ENCODE measurements at places on chromosomes 16 and 17.

GRCh38 chr16:67028696-67029253, at the start of gene CBFB:
Gene CBFB (plus strand): TSS chr16:67029149. CDS start chr16:67029408, 259 bp downstream.
- peak; percentile 96 for DNase-seq

DNA sequence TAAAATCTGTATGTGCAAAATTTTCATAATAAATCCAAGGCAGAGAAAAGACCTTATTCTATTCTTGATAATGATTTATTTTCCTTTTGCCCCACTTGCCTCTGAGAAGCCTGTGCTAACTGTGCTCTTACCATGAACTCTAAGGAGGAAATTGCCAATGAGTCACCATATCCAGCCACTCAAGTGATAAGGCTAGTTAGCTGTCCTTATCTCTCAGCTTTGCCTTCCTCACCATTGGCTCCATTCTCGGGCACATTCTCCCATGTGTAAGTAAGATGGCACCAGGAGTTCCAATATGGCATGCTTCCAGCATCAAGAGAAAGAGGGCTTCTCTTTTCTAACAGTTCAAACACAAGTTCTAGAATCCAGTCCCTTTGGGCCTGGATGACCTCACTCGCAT, 142.4 kb downstream of the TOX3 start:
- peak; percentile 41 for DNase-seq

DNA sequence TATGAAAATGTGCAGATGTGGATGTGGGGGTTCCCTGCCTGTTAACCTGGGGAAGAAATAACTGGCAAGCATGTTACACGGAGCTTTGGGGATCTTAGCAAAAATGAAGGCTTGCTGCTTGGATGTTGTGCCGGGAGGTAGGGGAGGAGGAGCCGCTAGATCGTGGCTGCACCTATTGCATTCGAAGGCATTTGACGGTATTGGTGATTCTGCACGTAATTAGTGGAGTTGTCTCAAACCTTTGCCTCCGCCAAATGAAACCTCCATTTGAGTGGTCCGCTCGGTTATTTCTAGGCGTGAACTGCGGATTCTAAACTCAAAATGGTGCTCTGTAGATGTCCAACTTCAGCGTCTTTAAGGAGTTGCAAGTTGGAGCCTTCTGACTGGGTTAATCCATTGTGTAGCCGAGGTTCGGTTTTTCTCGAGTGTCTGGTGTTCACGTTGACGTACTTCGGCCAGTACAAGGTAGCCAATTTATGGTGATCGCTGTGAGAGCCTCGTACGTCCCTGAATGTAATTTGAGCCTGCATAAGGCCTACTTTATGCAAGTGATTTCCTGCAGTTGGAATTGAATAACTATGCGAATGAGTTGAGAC, 1.5 kb downstream of the TNRC6C start:
- no peak for DNase-seq

GRCh38 chr17:290121-290521, 62.5 kb downstream of the RPH3AL start:
- DNase-seq: no peak

DNA sequence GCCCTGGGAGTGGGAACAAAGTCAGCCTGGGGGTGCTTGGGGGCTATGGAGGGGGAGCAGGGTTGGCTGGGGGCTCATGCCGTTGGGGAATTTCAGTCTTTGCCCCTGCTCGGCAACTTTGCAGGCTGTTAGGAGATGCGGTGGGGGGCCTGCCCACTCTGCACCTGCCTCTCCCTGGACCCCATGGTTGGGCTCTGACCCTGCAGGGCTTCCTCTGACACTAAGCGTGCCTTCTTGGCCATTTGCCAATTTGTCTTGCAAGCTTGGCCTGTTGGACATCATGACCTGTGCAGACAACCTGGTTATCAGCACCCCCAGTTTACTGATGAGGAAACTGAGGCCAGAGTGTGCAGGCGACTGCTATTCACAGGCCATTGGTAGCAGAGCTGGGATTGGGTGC, 14.6 kb downstream of the ADCY7 start:
- DNase-seq: no peak

- DNase-seq: no peak
Measured at GRCh38 chr17:80223142-80223815, 3.1 kb downstream of the SLC26A11 start.

GRCh38 chr16:87576171-87576570, 26.1 kb upstream of the JPH3 start:
- no peak for DNase-seq

DNA sequence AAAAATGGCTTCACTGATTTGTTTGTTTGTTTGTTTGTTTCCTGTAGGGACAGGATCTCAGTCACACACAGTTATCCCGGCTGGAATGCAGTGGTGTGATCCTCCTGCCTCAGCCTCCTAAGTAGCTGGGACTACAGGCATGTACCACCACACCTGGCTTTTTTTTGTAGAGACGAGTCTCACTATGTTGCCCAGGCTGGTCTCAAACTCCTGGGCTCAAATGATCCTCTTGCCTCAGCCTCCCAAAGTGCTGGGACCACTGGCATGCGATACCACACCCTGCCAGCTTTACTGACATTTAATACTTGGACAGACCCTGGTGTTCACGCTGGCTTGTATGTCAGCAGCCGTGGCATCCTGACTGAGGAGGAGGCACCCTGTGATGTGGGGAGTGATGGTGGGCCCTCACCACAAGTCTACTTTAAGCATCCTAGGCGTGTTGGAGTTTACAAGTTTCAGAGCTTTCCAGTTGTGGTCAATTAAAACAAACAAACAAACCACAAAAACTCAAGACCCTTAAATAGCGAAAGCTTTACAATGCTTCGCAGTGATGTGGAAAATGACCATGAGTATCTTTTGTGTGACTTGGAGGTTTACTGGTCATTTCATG, 5.1 kb downstream of the ABCA3 start:
- DNase-seq: no peak

GRCh38 chr17:79535728-79536025, 75.2 kb downstream of the RBFOX3 start:
- no peak for DNase-seq

- DNase-seq: no peak
Measured at GRCh38 chr16:69003500-69003899, 102.0 kb upstream of the HAS3 start.

DNA sequence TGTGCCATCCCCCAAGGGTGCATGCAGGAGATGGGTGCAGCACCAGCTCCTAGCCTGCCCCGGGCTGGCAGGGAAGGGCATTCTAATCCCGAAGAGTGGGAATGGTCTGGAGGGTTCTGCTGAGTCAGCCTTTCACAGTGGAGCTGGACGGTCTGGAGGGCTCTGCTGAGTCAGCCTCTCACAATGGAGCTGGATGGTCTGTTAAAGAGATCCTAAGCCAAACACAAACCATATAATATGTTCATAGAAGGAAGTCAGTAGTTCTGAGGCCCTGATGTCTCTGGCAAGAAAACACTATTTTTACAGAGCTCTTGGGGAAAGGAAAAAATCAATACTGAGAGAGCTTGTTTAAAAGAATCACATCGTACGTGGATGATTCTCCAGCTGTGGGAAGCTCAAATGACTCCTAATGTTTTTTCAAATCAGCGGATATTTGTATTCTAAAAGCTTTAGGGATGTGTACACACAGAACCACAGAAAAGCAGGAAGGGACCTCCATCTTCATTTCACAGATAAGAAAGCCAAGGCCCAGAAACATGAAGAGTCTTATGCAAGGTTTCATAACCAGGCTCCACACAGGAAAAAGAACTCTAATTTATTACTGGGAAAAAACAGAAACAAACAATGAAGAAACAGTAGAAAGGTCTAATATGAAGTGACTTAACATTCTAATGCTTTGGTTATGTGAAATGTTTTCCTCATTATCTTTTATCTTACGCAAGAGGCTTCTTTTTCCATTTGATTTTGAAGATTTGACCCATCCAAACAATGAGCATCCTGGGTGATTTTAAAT, 176.3 kb downstream of the VPS53 start:
- no peak for DNase-seq

- DNase-seq: no peak
Measured at GRCh38 chr16:57314161-57314785, 29.8 kb upstream of the PLLP start.

DNA sequence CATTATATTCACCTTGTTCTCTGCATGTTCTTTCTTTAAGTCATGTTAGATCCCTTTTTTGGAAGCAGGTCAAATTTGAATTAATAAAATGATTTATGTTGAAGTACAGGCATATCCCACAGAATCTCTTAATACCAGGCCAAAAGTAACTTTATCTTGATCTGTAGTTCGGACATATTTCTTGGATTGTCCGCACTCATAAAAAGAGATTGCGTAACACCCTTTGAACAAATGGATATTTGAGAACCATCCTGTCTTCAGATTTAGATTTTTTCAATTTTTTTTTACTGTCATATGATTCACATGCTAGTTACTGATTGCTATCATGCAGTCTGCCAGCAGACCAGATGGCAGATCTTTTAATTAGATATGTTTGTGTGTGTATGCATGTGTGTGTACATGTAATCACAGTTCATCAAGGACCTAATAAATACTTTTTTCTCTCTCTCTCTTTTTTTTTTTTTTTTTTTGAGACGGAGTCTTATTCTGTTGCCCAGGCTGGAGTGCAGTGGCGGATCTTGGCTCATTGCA, 352.6 kb downstream of the WWOX start:
- no peak for DNase-seq

- peak; percentile 31 for DNase-seq
Measured at GRCh38 chr16:49183911-49184310, 97.7 kb downstream of the CBLN1 start.

DNA sequence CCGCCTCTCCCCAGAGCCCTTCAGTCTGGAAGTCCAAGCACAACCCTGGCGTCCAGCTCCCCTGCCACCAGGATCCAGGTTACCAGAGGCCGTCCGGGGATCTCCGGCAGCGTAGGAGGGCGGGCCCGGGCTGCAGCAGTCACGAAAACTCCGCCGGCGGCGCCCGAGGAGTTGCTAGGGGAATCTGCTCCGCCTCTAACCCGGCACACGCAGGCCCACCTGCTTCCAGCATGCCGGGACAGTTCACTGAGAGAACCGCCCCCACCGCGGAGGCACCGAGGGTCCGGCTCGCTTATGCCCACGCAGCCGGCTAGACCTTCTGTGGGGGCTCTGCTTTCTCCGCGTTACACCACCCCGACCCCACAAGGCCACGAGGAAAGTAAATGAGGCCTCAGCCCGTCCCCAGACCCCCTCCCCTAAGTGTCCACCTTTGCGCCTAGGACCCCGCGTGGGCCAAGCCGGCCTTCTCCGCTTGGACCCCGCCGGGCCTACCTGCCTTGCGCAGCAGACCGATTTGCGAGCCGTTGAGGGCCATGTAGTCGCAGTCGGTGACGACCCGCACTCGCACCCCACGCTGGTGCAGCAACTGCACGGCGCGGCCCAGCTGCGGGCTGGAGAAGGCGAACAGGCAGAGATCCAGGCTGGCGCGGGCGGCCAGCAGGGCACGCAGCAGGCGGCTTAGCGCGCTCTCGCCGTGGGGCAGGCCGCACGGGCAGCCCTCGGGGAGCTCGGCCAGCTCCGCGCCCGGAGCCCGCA, 587 bp downstream of the PLD6 start:
- peak; percentile 34 for DNase-seq

DNA sequence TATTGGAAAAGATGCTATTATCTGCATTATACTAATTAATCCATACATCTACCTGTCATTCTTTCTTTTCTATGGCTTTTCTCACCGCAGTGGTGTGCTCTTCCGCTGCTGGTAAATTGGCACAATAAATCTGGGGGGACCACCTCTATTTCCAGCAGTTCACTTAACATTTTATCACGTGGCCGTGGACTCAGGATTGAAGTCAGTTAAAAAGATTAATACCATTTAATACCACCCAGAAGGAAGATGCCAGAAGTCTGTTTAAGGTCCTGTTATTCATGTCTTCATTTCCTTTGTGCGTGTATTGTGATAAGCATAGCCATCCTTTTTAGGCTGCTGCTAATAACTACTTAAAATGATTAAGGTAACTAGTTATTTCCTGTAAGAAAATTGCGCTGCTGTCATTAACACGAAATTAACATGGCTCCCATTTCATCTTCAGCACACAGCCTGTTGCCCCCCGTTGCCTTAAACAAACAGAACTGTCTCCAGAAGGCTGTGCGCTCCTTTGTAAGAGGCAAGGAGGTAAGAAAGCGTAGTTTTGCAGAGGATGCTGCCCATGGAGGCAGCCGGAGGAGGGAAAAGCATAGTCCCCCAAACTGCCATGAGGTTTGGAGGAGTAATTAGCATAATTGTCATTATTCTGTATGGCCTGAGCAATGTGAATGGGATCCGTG, 414.4 kb downstream of the UTP18 start:
- no peak for DNase-seq

- no peak for DNase-seq
Measured at GRCh38 chr17:12422651-12423050, 243.0 kb upstream of the MYOCD start.

GRCh38 chr17:50177476-50177875, 11.7 kb downstream of the SGCA start:
- DNase-seq: no peak

- DNase-seq: no peak
Measured at GRCh38 chr17:31754239-31754945, 104.7 kb downstream of the COPRS start.

DNA sequence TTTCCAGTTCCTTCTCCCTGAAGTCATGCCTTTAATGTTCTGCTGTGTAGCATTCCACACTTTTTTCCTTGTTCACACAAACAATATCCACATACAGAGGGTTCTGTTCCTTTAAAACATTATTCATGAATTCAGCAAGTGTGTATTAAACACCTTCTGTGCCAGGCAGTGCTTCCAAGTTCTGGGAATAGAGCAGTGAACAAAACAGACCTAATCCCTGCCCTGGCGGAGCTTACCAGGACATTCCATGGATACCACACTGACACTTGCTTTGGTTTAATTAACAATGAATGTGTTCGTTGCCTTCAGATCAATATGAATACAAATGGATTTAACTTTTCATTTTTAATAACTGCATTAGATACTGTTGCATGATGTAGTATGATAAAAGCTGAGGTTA, 57.9 kb upstream of the CLEC19A start:
- no peak for DNase-seq

GRCh38 chr17:82890339-82890730, 50.5 kb upstream of the ZNF750 start:
- no peak for DNase-seq

DNA sequence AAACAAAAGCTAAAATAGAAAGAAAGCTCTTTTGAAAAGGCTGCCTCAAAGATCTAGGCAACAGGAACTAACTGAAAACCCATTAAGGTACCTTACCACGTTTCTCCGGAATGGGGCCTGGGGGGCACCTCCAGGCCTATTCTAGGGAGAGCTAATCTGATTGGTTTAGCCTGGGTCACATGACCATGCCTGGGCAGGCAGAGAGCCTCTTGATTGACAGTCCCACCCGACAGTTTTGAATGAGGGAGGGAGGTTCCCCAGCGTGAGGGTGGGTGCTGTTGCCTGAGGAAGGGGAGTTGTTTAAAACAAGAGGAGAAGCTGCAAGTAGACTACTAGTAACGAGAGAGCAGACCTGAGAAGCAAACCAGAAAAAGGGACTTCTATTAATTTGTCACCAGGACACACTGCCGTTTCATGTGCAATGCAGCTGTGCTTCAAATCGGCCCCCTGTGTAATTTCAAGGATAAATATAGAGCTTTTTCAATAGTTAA, 143.4 kb upstream of the HS3ST2 start:
- DNase-seq: peak; percentile 73

Measured in BE2C (cell line).